Suppressor macrophage treated with lipopolysaccharide for 4 hours (primary cell): ENCODE measurements at places on chromosomes 2 and 18.

DNA sequence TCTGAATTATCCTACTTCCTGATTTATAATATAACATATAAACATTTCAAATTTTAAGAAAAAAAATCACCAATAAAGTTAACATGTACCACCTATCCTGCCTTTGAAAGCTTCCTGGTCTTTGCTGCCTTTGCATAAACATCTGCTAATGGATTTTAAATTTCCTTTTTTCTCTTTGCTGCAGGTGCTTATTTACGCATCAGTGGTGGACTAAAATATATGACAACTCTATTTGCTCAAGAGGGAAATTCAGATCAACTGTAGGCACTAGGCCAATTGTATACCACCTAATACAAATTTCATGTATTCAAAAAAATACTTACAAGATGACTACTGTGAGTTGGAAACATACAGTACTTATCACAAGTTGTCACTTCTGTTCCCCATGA is 57.2 kb downstream of the RAD51AP2 start:
- DNase-seq, result no peak

- no peak for DNase-seq
These were observed 562.6 kb downstream of the DCDC2C start for GRCh38 chr2:4265936-4266335.

- no peak for DNase-seq
These were observed 365.4 kb downstream of the ADCYAP1 start for GRCh38 chr18:1270081-1270480.

DNA sequence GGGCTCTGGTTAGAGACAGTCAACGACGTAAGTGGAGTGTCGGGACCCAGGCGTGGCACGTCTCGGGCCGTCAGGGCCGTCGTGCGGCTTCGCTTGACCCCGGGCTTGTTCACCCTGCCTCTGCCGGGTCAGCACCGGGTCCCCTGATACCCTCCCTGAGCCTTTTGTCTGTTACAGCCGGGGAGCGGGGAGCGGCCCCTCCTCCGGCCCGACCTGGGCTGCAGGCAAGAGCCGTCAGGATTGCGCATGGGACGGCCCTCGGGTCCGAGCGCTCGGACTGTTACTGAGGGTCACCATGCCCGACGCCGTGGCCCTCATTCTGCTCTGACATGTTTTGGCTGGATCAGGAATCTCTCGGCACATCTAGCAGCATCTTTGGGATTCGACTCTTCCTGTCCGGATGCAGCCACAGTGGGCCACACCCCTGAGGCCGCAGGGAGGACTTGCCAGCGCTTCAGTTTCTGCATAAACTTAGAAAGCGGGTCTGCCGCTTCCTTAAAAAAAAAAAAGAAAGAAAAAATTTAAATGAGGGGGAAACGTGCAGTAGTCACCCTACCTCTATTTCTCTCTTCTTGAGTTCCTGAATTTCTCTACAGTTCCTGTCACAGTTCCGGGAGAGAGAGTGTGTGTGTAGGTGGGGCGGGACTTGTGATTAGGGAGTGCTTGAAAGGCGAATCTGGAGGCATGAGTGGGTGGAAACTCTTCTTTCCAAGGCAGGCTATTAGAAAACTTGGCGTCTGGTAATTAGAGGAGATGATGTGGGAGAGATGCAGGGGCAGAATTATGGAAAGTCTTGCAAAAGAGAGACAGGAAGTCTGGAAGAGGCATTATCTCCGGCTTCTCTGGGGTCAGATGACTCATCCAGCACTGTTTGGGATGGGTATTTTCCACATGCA is 909 bp downstream of the TMEM87B start:
- peak; percentile 92 for DNase-seq

GRCh38 chr2:46863882-46864281 is 51.7 kb downstream of the MCFD2 start:
- no peak for DNase-seq

- DNase-seq, result no peak
These were observed 375.8 kb upstream of the NXPH2 start for GRCh38 chr2:139155991-139156390.

DNA sequence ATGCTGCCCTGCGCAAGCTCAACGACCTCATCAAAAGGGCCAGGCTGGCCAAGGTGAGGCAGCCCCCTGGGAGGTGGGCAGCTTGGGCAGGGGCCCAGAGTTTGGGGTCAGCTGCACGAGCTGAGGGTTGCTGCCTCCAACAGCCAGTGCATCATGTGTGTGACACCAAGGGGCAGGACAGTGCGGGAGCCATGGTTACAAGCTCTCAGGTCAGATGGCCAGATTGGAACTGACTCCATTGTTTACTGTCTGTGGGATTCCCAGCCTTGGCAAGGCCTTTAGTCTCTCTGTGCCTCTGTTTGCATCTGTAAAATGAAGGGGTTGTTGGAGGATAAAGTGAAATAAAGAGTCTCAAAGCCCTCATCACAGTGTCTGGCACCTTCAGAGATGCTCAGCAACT is 26.9 kb downstream of the EHD3 start:
- DNase-seq, result no peak
